ENCODE measurements at places on chromosomes 11 and 22. TPM values are rescaled to one million over a fixed set of nuclear protein-coding genes. Genes with fewer than 3 reads are reported as not detected.

DDIAS gene
- 1.7 TPM for polyA plus RNA-seq

NXPE2 gene
- not detected for polyA plus RNA-seq

FAM76B gene
- polyA plus RNA-seq, result 19.6 TPM

MPPED2 gene
- 0.65 TPM for polyA plus RNA-seq

MUC2 gene
- polyA plus RNA-seq, result not detected

TUB gene
- not detected for polyA plus RNA-seq

APOC3 gene
- not detected for polyA plus RNA-seq

ARHGAP20 gene
- polyA plus RNA-seq, result 0.51 TPM

PLEKHB1 gene
- 50.3 TPM for polyA plus RNA-seq

RASL10A gene
- not detected for polyA plus RNA-seq

ACCS gene
- polyA plus RNA-seq, result 2.1 TPM

KRTAP5-2 gene
- polyA plus RNA-seq, result not detected

RFPL2 gene
- polyA plus RNA-seq, result not detected

ANKK1 gene
- polyA plus RNA-seq, result not detected

SGSM1 gene
- polyA plus RNA-seq, result 0.44 TPM

EIF3F gene
- 431 TPM for polyA plus RNA-seq

RASD2 gene
- polyA plus RNA-seq, result not detected

SYNGR1 gene
- 9.1 TPM for polyA plus RNA-seq

SLC43A3 gene
- polyA plus RNA-seq, result 15.8 TPM

BEST1 gene
- 1.2 TPM for polyA plus RNA-seq

IGLL1 gene
- polyA plus RNA-seq, result not detected

OR51I1 gene
- polyA plus RNA-seq, result not detected

ANGPTL5 gene
- polyA plus RNA-seq, result not detected

CCDC73 gene
- not detected for polyA plus RNA-seq

UBQLNL gene
- not detected for polyA plus RNA-seq
